Fibroblast of skin of right quadriceps (primary cell): ENCODE measurements at places on chromosomes 6 and 20.

- no peak for DNase-seq
Measured at GRCh38 chr6:43170417-43170930, 595 bp upstream of the SRF start.

- no peak for DNase-seq
Measured at GRCh38 chr6:114075300-114075699, 104.4 kb upstream of the HDAC2 start.

DNA sequence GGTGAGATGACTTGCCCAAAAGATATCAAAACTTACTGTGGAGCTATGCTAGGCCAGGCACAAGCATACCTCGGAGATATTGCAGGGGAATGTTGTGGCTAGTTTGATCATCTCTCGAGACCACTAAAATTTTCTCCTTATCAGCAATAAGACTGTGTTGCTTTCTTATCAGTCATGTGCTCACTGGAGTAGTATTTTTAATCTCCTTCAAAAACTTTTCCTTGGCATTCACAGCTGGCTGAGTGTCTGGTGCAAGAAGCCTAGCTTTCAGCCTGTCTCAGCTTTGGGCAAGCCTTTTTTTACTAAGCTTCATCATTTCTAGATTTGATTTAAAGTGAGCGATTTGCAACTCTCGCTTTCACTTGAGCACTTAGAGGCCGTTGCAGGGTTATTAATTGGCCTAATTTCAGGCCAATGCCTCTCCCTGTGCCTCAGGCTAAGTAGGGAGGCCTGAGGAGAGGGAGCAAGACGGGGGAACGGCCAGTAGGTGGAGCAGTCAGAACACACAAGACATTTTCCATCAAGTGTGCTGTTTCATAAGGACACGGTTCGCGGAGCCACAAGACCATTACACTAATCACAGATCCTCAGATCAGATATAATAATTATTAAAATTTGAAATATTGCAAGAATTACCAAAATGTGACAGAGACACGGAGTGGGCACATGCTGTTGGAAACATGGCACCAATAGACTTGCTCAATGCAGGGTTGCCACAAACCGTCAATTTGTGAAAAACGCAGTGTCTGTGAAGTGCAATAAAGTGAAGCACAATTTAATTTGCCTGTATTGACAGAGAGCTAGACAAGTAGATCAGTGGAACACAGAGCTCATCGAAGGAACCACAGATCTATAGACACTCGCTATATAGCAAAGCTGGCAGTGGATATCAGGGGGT lies 106.8 kb upstream of the SIRPG start:
- peak; percentile 69 for DNase-seq

DNA sequence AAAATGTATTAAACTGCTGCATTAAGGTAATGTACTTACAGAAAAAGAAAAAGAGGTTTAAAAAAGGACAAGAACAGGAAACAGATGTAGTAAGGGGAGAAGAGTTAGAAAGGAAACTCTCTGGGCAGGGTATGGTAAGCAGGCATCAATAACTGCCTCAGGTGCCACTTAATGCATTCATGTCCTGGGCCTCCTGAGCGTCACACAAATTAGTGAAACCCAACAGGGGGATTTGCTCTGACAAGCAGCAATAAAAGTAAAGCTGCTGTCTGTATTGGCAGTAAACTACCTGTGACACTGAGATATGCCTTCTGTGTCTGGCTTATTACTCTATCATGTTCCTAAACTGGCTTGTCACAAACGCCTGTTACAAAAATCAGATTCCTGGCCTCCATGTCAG lies 1.5 kb upstream of the EFHC1 start:
- DNase-seq = no peak

DNA sequence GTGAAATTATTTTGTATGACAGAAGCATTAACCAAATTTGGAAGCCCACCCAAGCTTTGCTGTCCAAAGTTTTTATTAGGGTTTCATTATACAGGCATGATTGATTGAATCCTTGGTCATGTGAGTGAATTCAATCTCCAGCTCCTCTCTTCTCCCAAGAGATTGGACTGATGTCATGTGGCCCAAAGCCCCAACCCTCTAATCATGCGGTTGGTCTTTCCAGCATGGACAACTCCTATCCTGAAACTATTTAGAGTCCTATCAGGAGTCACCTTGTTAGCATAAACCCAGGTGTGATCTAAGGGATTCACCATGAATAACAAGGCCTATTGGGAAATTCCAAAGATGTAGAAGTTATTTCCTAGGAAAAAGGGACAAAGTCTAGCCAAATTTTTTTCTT lies 10.6 kb downstream of the POLR3F start:
- DNase-seq = no peak

GRCh38 chr6:161064915-161065314 lies 73.3 kb downstream of the MAP3K4 start:
- DNase-seq = no peak

DNA sequence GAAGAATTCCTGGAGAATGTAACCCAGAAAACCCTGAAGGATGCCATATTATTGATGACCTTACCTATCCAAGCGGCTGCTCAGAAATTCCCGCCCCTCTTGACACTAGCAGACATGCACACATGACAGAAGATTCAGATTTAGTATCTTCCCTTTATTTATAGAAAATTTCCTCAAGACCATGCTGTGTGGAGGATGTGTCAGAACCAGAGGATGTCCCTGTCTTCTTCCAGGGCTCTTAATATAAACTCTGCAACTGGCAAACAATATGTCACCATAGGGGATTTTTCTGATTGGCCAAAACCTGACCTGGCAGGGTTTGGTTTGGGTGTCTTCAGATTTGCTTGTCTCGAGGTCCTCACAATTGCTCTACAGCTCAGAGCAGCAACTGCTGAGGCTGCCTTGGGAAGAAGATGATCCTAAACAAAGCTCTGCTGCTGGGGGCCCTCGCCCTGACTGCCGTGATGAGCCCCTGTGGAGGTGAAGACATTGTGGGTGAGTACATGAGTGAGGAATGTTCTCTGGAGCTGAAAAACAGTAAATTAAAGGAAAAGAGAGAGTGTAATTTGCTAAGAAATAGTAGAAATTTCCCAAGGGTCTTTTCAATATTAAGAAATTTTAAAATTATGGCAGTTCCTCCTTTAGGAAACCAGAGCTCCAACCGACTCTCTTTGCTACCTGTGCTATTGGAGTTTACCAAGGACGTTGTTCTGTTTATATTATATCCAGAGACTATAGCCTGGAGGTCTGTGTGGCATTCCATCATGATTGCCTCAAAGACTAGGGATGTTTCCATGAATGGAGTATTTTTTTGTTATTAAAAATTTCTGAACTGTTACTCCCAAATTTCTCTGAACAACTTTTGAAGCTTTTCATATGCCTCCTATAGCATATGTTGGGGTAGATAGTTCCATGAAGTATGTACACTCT lies at the start of gene HLA-DQA2:
TSS of gene HLA-DQA2 (plus strand) at position 361 of the 930 bp plus-strand sequence. CDS start at position 414, 53 bp downstream.
- DNase-seq = no peak

DNA sequence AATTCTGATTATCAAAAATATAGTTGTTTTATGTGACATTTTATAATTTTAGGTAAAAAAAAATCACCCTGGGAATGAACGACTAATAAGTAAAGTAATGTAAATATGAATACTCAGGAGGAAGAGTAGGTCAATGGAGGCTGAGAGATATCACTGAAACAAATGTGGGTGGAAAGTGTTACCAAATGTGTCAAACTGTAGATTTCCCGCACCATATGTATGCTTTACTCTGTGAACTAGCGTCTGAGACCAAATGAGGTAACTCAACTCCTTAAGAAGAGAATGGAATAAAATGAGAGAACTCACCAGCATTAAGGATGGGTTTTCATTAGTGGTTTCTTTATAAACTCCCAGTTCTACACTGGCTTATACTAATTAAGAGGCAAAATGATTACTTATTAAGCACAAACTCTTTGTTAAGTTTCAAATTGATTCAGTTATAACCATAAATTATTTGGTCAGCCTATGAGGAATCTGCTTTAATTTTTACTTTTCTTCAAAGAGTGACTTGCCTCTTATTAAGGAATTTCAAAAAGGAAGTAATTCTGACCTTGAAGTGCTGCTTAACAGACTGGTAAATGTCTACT lies 784.7 kb upstream of the GJE1 start:
- no peak for DNase-seq

DNA sequence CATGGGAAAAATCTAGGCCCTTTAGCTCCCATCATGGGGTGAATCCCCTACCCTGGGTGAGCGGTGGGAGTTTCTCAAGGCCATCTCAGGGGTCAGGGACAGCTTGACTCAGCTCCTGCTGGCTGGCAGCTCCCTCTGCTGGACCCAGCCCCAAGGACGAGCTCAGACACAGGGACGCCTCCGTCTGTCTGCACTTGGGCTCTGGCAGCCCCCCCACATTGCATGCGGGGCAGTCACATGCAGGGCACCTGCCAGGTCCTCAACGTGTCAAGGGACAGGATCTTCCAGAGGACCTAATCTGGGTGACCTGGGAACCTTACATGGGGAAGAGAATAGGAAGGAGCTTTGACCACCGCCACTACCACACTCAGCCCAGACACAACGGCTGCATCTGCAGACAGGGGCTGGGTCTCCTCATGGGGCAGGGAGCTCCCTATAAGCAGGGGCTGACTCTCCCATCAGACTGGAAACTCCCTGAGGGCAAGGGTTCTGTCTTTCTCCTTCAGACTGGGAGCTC lies 173.4 kb downstream of the MRPL14 start:
- no peak for DNase-seq
